Astrocyte (in vitro differentiated cells and primary cell): ENCODE measurements at places on chromosomes 3 and 15. TPM values are rescaled to one million over a fixed set of nuclear protein-coding genes. Genes with fewer than 3 reads are reported as not detected.

ZNF717 gene
- 2.4 and 2.7 TPM in 2 replicates for total RNA-seq

PARP16 gene
- total RNA-seq, result 2.7 and 4.7 TPM in 2 replicates

GOLGA8A gene
- total RNA-seq, result 50.2 and 62.8 TPM in 2 replicates

SNURF gene
- 16.5 and 23.6 TPM in 2 replicates for total RNA-seq

LPP gene
- 193 and 222 TPM in 2 replicates for total RNA-seq

RPL15 gene
- 1,579 and 1,629 TPM in 2 replicates for total RNA-seq

DHX36 gene
- 68.9 and 70.4 TPM in 2 replicates for total RNA-seq

USP50 gene
- 0.34 TPM in 1 of 2 replicates, not detected in the other for total RNA-seq

CD80 gene
- total RNA-seq, result not detected in 2 replicates

PTPRG gene
- total RNA-seq, result 37.8 and 39.6 TPM in 2 replicates

HTR3E gene
- not detected in 2 replicates for total RNA-seq

PLXND1 gene
- total RNA-seq, result 184 and 188 TPM in 2 replicates

OIP5 gene
- 1.2 and 1.7 TPM in 2 replicates for total RNA-seq

PLA2G4D gene
- total RNA-seq, result not detected in 2 replicates

BTLA gene
- not detected in 2 replicates for total RNA-seq

MAGEL2 gene
- total RNA-seq, result 8.1 and 8.6 TPM in 2 replicates

GOLIM4 gene
- total RNA-seq, result 51.5 and 53.7 TPM in 2 replicates

GPR27 gene
- total RNA-seq, result 2.0 and 2.9 TPM in 2 replicates

ASB14 gene
- total RNA-seq, result not detected in 2 replicates

TMEM45A gene
- total RNA-seq, result 35.5 and 49.7 TPM in 2 replicates

LRRC49 gene
- total RNA-seq, result 4.7 and 6.8 TPM in 2 replicates

ITIH3 gene
- total RNA-seq, result 0.16 and 0.36 TPM in 2 replicates

CPEB1 gene
- 15.4 and 18.5 TPM in 2 replicates for total RNA-seq

ST8SIA2 gene
- total RNA-seq, result 8.6 and 9.0 TPM in 2 replicates

CYP8B1 gene
- total RNA-seq, result not detected in 2 replicates

TSEN2 gene
- total RNA-seq, result 9.7 TPM in 2 replicates

MED12L gene
- 5.0 and 8.2 TPM in 2 replicates for total RNA-seq

ADIPOQ gene
- total RNA-seq, result not detected in 2 replicates

SERINC4 gene
- 0.30 TPM in 1 of 2 replicates, not detected in the other for total RNA-seq

GADL1 gene
- 0.09 TPM in 1 of 2 replicates, not detected in the other for total RNA-seq

RTP1 gene
- total RNA-seq, result not detected in 2 replicates

SYNPR gene
- 0.27 TPM in 1 of 2 replicates, not detected in the other for total RNA-seq

XCR1 gene
- total RNA-seq, result not detected in 2 replicates

USP3 gene
- 38.1 and 40.1 TPM in 2 replicates for total RNA-seq

TMEM207 gene
- total RNA-seq, result not detected in 2 replicates

LIPC gene
- total RNA-seq, result not detected in 2 replicates

FGF7 gene
- 0.26 and 0.43 TPM in 2 replicates for total RNA-seq

GP5 gene
- total RNA-seq, result 0.10 TPM in 1 of 2 replicates, not detected in the other

HHLA2 gene
- not detected in 2 replicates for total RNA-seq

CHST13 gene
- total RNA-seq, result not detected in 2 replicates

PLSCR2 gene
- total RNA-seq, result not detected in 2 replicates

IFT80 gene
- 25.2 and 27.3 TPM in 2 replicates for total RNA-seq

SLCO2A1 gene
- 2.1 and 2.2 TPM in 2 replicates for total RNA-seq

NPAP1 gene
- total RNA-seq, result not detected in 2 replicates

GPR176 gene
- total RNA-seq, result 33.5 and 35.4 TPM in 2 replicates

KNL1 gene
- total RNA-seq, result 2.0 and 3.3 TPM in 2 replicates
